Stimulated activated CD4-positive, alpha-beta T cell treated with anti-CD3 and anti-CD28 coated beads, Interleukin-1b, Interleukin-23, amount 100 ng/mL, for 1 hour (primary cell): ENCODE measurements at places on chromosomes 4 and X.

DNA sequence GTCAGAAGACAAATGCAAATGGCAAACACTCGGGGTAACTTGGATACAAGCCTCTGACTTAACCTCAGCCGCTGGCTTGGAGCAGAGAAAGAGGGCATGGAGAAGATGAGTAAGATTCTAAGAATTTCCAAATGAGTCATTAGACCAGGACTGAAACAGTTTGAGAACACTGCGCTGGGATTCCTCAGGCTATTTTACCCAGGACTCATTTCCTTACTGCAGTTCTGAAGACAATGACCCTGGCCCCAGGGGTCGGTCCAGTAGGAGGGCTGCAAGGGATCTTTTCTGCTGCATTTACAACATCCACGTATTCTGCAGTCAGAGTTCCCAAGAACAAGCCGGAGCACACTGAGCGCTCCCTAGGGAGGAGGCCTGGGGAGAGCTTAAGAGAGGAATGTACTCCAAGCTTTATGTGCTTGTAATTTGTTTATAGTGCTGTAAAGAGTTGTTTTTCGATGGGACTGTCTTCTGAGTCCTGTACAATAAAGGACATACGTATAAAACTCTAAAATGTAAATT is 27.3 kb upstream of the SORBS2 start:
- no peak for DNase-seq

DNA sequence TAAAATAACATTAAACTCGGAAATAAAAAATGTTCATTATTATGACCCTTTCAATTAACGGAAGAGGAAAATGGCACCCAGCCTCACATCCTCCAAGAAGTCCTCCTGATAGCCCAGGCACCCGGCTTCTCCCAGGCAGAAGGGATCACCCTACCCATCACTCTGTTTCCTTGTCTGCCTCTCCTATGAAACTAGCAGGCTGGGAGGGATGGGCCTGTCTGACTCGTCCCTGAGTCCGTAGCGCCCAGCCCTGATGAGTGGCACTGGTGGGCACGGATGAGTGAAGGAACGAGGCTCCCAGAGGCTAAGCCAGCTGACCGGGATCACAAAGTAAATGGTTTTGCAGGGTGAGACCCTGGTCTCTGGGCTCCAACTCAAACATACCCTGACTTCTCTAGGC is 28.6 kb upstream of the KIAA0232 start:
- no peak for DNase-seq

DNA sequence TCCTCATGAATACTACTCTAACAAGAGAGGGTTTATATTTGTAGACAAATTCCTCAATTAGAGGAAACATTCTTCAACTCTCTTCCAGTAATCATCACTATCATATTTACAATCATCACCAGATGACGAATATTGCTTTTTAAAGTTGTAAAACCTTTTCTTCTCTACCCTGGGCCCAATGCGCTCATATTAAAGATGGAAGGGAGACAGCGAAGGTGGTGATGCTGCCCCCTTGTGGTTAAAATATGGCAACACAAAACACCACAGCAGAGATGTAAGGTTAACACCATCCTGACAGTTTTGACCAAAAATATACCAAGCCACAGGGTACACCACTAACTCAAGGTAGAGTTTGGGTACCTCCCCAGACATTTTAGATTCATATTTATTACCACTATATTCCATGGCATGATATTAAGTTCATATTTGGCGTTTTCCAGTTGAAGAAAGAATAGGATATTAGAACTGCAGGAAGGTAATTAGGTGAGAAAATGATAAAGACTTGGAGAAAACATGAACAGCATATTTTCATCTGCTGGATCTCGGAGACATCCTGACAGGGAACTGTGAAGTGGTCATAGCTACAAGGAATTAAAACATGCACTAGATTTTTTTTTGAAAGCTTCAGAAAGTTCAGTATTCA is 72.8 kb downstream of the SLC9A7 start:
- no peak for DNase-seq

GRCh38 chr4:107877361-107877760 is 52.6 kb downstream of the SGMS2 start:
- DNase-seq = no peak

- no peak for DNase-seq
Observed at GRCh38 chr4:21848021-21848420, 100.6 kb downstream of the KCNIP4 start.

GRCh38 chr4:8063974-8064563 is 94.5 kb downstream of the ABLIM2 start:
- no peak for DNase-seq

- no peak for DNase-seq
Observed at GRCh38 chrX:86910602-86911311, 606.8 kb upstream of the KLHL4 start.

DNA sequence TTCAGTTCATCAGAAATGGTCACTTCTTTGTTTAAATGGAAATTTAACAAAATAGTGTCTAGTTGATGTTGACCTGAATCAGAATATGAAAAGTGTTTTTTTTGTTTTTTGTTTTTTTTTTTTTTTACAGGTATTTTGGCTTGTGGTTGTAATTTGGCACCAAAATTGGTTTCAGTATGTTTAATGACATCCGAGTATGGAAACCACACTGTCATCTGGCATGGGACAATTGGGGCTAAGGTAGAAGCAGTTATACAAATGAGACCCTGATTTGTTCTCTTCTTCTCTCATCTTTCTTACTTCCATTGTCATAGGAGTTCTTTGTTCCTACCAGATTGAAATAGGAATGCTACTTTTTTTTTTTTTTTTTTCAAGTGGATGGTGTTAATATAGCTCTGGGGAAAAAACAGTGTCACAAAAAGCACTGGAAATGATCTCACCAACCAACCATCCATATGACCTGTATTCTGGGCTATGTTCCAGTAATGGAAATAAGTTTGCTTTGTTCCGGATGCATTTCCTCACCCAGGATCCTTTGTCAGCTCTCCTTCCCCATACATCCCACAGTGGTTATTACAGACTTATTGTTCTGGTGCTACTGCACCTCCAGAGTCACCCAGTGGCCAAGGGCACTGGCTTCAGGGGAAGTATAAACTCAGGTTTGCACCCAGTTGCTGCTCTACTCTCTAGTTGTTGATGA is 95.8 kb downstream of the ATXN3L start:
- DNase-seq = no peak

DNA sequence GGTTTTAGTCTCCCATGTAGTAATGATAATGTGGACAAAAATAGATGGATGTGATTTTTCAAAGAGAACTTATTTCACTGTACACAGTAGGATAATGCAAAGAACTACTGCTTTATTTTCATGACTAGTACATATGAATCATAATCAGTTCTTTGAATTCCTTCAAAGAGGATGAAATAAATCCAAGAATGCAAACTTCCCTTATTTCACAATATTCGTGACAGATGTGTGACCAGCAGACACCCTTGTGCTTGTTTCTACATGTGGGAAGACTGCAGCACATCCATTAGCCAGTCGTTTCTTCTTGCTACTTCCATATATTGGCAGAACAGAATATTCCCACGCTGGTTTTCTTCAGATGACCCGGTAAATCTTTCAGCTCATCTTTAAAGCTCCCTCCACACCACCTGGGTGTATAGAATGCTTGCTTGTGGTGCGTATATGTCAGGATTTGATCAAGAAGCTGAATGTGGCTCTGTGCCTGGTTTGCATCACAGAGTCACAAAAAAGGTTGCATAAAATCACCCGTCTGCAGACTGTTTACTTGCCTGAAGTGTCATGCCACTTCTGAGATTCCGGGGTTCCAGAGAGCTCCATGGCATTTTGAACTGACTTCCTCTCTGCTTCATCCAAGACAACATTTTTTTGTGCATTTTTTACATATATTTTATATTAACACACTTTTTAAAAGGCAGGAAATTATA is 47.7 kb upstream of the FAT4 start:
- DNase-seq = no peak

DNA sequence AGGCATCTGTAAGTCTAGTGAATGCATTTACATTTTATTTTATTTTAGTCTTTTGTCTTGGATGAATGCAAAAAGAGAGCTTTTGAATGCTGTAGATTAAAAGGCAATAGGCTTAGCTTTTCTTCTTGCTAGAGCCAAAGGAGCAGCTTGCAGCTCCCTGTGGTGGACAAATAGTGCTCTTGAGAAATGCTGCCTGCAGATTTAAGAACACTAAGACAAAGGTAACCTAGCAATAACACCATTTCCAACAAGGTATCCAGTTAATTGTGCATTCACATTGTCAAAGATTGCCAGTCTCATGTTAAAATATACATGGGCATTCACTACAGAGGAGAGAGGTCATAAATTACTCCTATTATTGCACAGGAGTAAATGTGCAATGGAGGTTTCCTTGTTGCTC is 859.2 kb upstream of the PRKX start:
- DNase-seq = no peak

GRCh38 chr4:101191302-101192098 is 155.8 kb downstream of the PPP3CA start:
- DNase-seq = no peak

DNA sequence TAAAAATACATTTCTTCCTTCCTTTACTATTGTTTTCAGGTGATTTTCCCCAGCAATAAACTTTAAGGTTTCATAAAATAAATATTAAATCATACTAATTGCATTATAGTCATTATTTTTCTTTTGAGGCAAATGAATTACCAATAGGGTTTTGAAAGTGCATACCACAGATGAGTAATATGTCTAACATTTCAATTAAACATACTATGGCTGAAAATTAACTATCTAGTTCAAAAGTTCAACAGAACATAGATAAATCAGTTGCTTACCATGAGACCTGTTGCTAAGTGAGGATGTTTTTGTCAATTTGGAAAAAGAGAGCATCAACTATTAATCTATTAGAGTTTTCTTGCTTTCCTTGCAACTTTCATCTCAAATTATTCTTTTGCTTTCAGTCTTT is 35.0 kb downstream of the NPY5R start:
- DNase-seq = no peak

DNA sequence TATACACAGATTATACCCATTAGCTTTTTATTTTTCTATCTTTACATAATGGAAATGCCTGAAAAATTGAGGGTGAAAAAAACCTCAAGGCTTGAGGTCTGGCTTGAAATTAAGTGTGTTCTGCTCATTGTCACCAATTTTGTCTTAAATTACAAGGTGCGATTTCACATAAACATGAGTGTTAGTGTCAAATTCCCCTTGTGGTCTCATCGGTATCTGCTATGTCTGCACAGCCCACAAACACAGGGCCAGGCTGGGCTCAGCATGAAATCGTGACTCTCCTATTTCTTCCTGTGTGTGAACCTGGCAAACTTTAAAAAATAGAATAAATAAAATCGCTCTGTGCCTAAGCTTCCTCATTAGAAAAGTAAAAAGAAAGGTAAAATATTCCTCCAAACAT is 109.1 kb downstream of the CRLF2 start:
- DNase-seq = no peak

DNA sequence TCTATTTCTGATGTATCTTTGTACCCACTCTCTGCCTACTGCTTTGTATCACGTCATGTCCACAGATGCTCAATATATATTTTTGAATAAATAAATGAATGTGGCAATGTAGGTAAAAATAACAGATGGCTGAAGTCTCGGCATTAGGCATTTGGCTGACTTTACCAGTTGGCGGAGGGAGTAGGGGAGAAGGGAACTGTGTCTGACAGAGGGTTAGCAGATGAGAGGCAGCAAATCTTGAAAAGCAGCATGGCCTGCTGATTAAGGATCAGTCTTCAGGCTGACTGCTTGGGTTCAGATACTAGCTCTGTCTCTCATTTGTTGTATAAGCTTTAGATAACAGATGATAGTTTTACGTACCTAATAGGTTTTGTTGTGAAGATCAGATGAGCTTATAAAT is 31.9 kb upstream of the RASGEF1B start:
- DNase-seq = no peak

DNA sequence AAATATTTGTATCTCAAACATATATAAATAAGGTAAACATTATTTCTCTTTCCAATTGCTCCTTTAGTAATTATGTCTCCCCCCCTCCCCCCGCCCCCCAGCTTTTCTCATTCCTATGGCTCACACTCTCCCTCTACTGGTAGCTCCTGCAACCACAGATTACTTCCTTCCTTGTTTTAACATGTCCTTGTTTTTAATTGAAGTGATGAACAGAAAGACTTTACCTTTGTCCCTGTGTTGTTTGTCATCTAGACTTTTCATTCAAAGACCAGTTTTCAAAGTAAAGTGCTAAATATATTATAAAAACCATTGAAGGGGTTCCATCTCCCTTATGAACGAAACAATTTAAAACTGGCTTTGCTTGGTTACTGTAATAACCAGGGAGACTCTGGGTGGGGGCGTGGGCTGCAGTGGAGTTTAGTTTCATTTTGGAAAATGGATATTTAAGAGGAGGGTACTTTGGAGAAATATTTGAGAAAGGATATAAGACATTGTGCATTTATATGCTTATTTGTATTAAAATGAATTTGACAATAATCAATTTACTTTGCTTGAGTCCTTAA is 352.9 kb downstream of the RAPGEF2 start:
- DNase-seq = no peak

- no peak for DNase-seq
Observed at GRCh38 chrX:316351-317325, 2.0 kb downstream of the GTPBP6 start.

DNA sequence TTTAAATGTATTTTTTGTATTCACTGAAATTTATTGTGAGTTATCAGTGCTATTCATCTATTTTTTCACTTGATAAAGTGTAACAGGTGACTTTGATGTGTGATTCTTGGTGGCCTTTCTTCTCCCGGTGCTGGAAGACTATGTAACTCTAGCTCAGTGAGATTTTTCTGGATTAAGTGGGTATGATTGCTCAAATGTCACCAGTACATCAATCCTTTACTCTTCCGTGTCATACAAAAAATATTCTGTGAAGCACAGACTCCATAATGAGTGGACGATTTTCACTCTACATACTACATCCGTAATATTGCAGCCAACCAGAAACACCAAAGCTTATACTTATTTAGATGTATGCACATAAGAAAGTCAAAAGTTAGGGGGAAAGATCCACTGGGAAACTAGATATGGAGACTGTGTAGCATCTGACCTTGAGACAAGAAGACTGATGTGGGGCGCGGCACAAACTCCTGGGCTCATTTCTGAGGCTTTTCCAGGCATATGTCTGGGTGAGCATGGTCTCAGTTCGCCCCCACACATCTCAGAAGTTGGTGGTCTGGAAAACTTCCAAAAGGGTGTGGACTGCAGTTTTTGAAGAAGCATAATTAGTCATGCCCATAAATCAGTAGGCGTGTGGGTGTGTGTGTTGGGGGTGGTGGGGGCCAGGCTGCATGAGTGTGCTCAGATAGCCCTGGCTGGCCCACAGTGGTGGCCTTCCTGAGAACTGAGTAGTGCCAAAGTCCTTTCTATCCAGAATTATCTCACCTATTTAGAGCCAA is 53.9 kb upstream of the TENM3 start:
- no peak for DNase-seq
